Stimulated activated CD8-positive, alpha-beta memory T cell treated with anti-CD3 and anti-CD28 coated beads, Interleukin-12 subunit alpha, Interleukin-12 subunit beta, amount 100 ng/mL, for 1 hour (primary cell): ENCODE measurements at places on chromosomes 2 and 18.

DNA sequence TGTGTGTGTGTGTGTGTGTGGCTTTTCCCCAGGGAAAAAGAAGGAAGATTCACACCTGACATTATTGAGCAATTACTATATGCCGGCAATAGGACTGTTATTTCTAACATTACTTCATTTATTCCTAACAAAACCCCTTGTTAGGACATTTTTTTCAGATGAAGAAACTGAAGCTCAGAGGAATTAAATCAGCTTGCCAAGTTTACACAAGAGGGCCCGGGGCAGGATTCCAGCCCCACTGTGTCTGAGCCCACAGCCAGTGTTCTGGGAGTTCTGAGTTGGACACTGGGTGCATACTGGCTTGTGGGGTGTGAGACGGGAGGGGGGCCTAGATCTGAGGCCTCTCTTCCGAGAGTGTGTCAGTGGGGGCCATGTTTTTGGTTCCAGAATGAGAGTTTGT, 9.9 kb downstream of the TOGARAM2 start:
- DNase-seq, result no peak

- DNase-seq, result no peak
These were observed 18.9 kb downstream of the IMPA2 start for GRCh38 chr18:12000072-12000659.

- DNase-seq, result no peak
These were observed 2.4 kb upstream of the MSGN1 start for GRCh38 chr2:17813742-17814473.

DNA sequence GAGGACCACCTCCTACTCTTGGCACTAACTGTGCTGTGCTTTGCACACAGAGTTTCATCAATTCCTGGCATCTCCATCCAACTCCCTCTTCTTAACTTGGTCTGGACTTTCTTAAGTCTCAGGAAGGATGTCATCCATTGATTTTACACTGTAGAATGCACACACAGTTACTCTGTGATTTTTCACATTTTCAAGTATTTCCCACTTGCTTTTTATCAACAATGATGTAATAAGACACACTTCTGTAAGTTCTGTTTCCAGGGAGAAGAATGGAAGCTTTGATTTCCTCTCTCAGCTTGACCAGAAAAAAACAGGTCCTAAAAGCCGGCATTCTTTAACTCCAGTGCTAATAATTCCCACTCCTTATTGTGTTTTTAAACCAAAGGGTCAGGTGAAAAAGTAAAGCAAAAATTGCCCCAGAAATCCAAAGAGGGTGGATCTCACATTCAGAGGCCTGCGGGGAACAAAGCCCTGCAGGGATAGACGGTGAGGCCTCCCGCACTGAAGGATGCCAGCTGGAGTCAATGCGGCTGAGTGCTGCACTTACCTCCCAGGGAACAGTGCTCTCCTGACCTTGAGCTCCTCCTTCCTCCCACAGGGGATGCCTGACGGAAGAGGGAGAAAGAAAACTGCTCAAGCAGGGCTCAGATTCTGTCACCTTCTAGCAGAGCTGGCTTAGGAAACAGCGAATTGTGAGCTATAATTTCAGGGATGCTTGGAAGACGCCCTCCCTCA, 83.1 kb downstream of the PDCL3 start:
- DNase-seq, result no peak

DNA sequence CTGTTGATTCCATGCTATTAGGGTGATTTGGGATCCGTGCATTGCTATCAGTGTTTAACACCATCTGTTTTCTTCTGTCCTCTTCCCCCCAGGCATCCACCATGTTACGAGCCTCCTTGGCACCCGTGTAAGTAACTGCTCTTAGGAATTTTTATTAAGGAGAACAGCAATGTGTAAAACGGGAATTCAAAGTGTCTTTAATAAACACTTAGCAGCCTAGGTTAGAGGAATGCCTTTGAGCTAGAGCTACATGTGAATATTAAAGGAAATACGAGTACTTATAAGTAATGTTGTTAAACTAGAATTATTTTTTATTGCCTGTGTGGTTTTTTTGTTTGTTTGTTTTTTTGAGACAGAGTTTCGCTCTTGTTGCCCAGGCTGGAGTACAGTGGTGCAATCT, 58.1 kb downstream of the ARMC9 start:
- no peak for DNase-seq

DNA sequence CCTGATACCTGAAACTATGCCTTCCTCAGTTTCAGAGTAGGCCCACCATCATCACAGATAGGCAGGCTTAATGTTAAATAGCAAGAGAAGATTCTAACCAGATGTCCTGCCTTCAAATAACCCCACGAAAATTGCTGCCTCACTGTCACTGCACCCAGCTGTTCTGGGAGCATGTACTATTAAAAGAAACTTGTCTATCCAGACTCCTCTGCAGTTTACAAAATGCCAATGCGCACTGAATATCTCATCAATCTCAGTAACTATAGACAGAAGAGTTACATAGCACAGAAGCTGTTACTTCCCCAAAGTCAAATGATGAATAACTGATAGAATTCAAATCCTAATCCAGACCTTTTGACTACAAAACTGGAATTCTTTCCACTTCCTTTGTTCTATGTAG, 43.9 kb downstream of the WDR75 start:
- DNase-seq, result no peak

- no peak for DNase-seq
These were observed 108.1 kb upstream of the ACAA2 start for GRCh38 chr18:49921318-49921985.

DNA sequence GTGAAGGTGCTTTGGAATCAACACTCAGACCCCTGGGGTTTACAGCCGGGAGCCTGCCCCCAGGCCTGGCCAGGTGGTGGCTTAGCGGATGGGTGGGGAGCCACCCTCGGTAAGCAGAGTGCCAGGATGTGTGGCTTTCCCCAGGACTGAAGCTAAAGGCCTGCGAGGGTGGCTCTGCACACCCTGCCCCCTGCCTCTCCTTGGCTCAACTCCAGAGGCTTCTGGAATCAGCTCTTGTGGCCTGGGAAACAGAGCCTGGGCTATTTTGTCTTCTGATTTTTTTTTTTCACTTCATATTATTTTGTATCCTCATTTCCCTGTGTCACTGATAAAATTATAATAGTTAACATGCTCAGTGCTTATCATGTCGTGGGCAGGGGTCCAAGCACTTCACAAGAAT, 79.8 kb downstream of the RHOB start:
- no peak for DNase-seq

GRCh38 chr2:115386465-115386864, 944.0 kb downstream of the DPP10 start:
- DNase-seq, result no peak

- no peak for DNase-seq
These were observed 17.1 kb upstream of the ATRAID start for GRCh38 chr2:27194538-27195354.

DNA sequence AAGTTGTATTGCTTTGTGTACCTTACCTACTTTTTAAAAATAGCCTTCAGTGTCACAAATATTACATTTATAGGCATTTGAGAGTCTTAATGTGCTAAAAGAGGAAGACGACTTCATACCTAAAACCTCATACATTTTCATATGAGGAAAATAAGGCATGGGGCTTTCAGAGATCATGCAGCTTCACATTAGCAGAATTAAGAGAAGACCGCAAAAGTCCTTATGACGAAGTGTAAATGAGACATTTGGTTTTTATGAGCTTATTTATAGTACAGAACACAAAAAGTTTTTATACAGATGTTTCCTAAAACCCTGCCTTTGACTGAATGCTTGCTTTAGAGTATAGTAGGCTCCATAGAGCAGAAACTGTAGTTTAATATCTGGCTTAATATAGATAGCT, 10.1 kb upstream of the CCDC138 start:
- DNase-seq, result no peak

- DNase-seq, result no peak
These were observed 176.1 kb downstream of the TXNL1 start for GRCh38 chr18:56462276-56462675.

DNA sequence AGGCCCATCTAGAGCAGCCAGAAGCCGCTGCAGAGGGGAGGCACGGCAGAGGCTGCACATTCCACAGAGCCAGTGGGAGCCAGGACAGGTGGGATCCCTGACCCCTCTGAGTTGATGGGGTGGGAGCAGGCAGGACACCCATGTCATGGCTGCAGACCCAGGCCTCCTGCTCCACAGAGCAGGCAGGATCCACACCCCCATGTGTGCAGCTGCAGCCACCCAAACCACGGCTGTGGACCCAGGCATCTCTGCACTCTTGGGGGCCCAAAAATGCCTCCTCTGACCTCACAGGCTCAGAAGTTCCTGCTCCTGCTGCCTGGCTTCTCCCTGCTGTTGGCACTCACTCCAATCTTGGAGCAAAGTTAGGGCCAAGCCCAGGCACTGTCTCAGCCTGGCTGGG, 112.3 kb upstream of the TMEM18 start:
- no peak for DNase-seq

GRCh38 chr2:172285010-172285621, 142.3 kb upstream of the ITGA6 start:
- no peak for DNase-seq

GRCh38 chr2:15355386-15355785, 205.7 kb downstream of the NBAS start:
- DNase-seq, result no peak

GRCh38 chr2:108297436-108298141, 8.9 kb downstream of the SULT1C2 start:
- DNase-seq, result no peak

GRCh38 chr2:86225581-86225980, 26.3 kb downstream of the MRPL35 start:
- DNase-seq, result no peak
